Activated naive CD8-positive, alpha-beta T cell treated with anti-CD3 and anti-CD28 coated beads, Interleukin-2, amount 50 U/mL, for 16 hours (primary cell): ENCODE measurements at places on chromosomes 12 and 14.

DNA sequence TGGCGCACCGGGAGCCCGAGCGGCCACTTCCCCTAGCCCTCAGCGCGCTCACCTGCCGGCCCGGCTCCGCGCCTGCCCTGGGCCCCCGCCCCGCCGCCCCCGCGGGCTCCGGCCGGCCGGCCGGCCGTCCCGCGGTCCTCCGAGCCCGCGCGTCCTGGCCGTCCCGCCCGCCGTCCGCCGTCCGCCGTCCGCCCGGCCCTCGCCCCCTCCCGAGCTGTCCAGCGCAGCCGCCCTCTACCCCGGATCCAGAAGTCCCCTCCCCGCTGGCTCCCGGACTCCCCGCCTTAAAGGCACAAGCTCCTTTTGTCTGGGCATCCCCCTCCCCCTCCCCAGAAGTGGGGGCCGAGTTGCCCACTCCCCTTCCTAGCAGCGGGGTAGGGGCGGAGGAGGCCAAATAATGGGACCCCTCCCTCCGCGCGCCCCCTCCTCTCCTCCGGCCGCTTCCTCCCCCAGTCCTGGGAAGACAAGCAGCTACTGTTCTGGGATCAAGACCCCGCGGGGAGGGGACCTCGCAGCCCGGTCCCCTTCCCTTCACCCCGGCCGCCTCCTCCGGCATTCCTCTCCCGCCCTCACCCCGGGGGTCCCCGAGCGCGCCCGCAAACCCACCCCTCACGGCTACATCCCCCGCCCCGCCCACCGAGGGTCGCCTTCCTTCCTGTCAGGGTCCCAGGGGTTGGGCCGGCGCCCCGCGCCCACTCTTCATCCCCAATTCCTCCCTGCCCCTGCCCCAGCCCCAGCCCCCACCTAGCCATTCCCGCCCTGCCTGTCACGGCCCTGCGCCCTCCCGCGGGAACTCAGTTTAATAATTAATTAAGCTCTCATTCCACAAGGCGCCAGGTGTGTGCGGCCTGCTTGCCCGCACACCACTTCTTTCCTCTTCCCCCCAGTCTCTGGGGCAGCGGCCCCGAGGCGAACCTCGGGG is at the start of gene ADCY6:
Gene ADCY6, minus strand, starts transcription at position 236 of the 922 bp plus-strand sequence. CDS start 5,655 bp downstream, outside the sequence.
- no peak for DNase-seq

DNA sequence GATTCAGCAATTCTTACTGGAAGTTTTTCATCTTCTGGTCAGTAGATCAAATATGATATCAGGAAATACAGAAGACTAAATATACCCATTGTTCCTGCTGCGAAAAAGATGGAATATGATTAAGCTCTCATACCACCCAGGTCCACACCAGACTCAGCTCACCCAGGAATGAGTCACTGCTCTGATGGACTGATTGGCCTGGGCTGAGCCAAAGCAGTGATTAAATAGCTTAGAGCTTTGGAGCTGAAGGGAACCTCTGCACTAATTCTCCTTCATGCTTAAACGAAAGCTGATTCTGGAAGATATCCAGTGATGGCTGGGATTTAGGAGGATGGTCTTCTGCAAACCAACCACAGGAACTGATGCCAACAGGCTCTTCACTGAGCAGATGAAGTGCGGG is 62.0 kb upstream of the SYT1 start:
- no peak for DNase-seq

GRCh38 chr14:98704441-98704840 is 567.6 kb downstream of the BCL11B start:
- no peak for DNase-seq

GRCh38 chr12:50052964-50053363 is 4.4 kb upstream of the ASIC1 start:
- no peak for DNase-seq

DNA sequence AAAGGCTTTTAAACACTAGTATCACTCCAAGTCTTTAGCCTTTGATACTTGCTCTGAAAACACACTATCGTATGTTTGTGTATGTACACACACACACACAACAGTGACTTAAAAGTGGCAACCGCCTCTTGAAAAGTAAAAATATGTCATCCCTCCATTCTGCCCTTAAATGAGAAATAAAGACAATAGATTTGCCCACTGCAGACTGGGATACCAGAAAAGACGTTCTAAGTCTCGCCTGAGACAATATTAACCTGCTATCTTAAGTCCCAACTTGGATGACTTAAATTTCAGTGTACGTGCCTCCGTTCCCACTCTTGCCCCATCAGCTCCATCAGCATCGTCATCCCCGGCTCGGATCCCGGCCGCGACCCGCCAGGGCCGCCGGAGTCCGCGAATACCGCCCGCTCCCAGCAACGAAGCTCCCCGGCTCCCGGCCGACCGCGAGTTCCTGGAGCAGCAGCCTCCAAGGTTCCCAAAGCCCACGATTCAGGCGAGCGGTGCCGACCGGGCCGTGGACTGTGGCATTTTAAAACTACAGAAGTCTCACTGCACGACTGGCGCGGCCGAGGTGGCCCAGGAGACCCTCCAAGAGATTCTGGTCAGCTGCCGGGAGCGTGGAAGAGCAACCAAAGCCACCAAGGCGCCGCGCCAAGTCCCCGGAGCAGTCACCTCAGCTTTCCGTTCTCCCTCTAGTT is 2.8 kb upstream of the ARID2 start:
- no peak for DNase-seq

DNA sequence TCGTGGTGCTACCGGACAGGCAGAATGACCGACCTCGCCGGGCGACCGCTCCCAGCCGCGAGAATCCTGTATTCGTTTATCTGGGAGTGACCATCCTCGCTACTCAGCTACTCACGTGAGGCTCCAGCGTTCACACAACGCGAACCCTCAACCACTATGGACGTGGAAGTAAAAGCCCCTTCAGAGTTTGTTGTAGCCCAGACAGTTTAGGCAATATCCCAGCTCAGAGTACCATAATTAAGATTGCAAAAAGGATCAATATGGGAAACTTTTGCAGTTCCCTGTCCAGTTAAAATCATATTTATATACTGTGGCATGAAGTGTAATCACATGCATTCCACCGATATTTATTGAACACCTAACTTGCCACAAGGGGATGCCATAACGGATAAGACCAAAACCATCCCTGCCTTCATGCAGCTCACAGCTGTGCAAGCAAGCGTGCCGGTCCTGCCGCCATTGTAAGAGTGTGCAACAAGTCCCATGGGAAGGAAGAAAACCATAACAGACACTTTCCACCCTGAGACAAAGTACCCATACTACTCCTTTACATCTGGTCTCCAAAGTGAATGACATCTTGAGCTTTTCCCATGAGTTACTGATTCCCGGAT is 938 bp upstream of the MAX start:
- DNase-seq, result no peak

- no peak for DNase-seq
These were observed 958 bp downstream of the RTN1 start for GRCh38 chr14:59869381-59870255.

GRCh38 chr14:49792618-49793017 is 24.7 kb downstream of the KLHDC2 start:
- DNase-seq, result no peak

GRCh38 chr12:810671-811415 is 58.5 kb downstream of the WNK1 start:
- peak; percentile 12 for DNase-seq

GRCh38 chr12:69828897-69829296 is 3.9 kb downstream of the MYRFL start:
- no peak for DNase-seq

DNA sequence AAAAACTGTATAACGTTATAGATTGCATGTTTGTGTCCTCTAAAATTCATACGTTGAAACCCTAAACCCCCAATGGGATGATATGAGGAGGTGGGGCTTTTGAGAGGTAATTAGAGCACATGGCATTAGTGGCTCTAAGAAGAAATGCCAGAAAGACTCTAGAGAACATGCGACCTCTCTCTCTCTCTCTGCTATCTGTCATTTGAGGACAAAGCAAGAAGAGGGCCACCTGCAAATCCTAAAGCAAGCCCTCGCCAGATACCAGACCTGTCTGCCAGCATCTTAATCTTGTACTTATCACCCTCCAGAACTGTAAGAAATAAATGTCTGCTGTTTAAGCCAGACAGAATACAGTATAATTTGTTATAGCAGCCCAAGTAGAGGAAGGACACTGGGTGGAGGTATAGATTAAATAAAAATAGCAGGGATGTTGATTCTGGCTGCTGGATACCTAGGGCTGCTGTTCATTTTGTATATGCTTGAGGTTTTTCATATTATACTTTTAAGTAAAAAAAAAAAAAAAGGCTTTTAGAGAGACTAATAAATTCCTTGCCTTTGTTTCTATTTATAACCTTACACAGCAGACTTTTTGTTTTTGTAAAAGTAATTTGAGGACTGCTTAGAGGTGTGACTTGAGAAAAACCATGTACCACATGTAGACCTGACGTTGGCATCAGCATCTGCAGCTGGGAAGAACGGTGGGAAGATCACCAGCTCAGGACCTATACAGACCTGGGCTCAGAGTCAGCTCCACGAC is 26.9 kb downstream of the MOK start:
- no peak for DNase-seq

GRCh38 chr12:87160848-87161601 is 868.2 kb downstream of the C12orf50 start:
- no peak for DNase-seq

GRCh38 chr14:32075672-32076277 is 1.3 kb upstream of the ARHGAP5 start:
- DNase-seq, result peak; percentile 3

DNA sequence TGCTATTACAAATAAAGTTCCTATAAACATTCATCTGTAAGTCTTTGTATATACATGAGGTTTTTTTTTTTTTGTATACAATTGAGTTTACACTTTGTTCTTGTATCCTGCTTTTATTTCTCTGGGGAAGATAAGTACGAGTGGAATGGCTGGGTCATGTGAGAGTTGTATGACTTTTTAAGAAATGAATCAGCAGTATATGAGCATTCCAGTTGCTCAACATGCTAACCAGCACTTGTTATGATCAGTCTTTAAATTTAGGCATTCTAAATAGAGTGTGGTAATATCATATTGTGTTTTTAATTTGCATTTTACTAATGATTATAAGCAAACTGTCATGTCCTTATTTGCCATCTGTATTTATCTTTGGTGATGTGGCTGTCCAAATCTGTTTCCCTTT is 44.7 kb upstream of the AMIGO2 start:
- DNase-seq, result no peak

DNA sequence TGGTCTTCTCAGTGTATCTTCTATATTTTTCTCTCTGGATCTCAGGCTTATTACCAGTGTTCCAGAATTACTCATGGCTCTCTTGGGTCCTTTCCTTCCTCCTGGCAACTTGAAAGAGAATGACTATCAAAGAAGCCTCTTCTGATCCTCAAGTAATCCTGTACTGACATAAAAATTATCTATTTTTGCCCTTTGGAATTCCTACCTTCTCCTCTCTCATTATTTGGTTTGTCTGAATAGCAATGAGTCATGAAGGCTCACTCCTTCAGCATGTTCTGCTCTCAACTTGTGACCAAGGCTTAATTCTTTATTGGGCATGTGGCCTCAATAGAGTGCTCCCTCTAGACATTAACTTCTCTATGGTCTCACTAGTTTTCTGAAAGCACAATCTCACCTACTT is 553.6 kb upstream of the ATP2B1 start:
- no peak for DNase-seq

DNA sequence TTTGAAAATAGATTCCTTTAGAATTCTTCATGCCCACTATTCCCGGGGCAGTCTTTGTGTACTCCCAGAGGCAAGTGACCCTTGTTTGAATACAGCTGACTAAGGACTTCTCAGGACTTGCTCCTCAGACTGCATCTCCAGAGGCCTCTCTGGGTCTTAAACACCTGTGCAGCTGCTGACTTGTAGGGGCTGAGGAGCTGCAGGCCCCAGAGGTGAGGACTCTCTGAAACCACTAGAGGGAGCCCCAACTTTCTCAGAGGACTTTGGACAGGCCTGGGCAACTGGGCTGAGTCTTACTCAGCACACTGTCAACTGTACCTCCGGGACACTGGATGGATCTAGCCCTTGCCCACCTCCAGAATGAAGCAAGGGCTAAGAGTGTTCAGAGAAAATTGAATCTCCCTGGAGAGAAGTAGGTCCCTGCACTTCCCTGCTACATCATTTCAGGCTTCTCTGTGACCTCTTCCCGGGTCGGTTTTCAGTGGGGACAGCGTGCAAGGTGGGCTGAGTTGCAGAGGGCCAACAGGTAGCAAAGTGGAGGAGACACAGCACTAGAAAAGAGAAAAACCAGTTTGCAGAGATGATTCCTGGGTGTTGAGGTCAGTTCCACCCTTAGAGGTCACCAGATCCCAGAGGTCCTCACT is 164.6 kb downstream of the TMEM117 start:
- DNase-seq, result no peak

GRCh38 chr12:171743-172676 is 41.9 kb downstream of the SLC6A12 start:
- no peak for DNase-seq
